ENCODE measurements at places on chromosomes 3 and 15. TPM values are rescaled to one million over a fixed set of nuclear protein-coding genes. Genes with fewer than 3 reads are reported as not detected.

GRCh38 chr3:79835701-79836100 lies 67.9 kb upstream of the ROBO1 start:
- H3K4me1 ChIP-seq, result no peaks in the 10 kb centered on the region
- H3K36me3 ChIP-seq, result no peaks in the 10 kb centered on the region
- no peak overlapping the region for H3K27ac ChIP-seq
- H3K4me3 ChIP-seq, result no peak overlapping the region
- no peaks in the 10 kb centered on the region for H3K27me3 ChIP-seq

The EAF2 gene
- total RNA-seq, result 3.9 TPM

GRCh38 chr15:91183596-91183995 lies 83.5 kb downstream of the SV2B start:
- no peaks in the 10 kb centered on the region for H3K27me3 ChIP-seq
- H3K36me3 ChIP-seq, result no peaks in the 10 kb centered on the region
- H3K4me1 ChIP-seq, result no peaks in the 10 kb centered on the region
- no peak overlapping the region for H3K27ac ChIP-seq
- no peak overlapping the region for H3K4me3 ChIP-seq

GRCh38 chr3:73471986-73472787 lies 152.6 kb downstream of the PDZRN3 start:
- H3K4me3 ChIP-seq, result no peak overlapping the region
- no peak for DNase-seq
- no peaks in the 10 kb centered on the region for H3K36me3 ChIP-seq
- H3K4me1 ChIP-seq, result peaks cover 46% of the 10 kb centered on the region
- no peaks in the 10 kb centered on the region for H3K27me3 ChIP-seq

DNA sequence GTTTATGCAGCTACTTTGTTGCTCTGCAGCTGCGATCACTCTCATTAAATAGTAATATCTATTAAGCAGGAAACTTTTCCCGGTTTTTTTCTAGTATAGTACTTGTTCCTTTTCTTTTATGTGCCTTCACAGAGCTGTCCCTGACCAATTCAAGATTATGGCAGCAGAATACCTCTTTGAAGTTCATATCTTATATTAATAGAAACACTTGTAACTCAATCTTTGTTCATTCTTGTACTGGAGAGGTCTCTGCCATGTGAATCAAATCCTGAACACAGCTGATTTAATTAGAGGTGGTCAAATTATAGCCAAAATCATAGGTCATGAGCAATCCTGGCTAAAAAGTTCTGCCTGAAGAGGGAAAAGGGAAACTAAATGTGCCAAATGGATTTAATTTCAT lies 399.0 kb upstream of the ARHGEF26 start:
- no peaks in the 10 kb centered on the region for H3K4me1 ChIP-seq
- no peak overlapping the region for H3K27ac ChIP-seq
- H3K4me3 ChIP-seq, result no peak overlapping the region

DNA sequence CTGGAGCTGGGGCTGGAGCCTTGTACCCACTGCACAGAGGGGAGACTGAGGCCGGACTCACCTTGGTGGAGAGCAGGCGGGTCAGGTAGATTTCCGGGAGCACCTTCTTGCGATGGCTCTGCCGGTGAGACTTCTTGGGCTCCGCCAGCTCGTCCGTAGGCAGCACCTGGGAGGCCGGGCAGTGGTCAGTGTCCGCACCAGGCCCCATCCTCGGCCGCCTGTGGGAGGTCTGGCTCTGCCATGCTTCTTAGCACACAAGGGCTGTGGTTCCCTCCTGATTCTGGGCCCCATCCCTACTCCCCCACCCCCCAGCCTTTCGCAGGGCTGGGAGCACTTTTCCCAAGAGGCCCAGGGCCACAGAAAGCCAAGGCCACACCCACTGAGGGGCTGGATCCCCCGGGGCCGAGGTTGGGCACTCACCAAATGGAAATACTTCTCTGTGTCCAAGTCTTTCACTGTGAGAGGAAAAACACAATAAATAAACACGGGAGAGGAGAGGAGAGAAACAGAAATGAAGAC lies 17.4 kb downstream of the H1-8 start:
- H3K27me3 ChIP-seq, result no peaks in the 10 kb centered on the region
- no peak overlapping the region for H3K27ac ChIP-seq
- H3K4me3 ChIP-seq, result no peak overlapping the region
- no peaks in the 10 kb centered on the region for H3K36me3 ChIP-seq
- DNase-seq, result peak; percentile 20

DNA sequence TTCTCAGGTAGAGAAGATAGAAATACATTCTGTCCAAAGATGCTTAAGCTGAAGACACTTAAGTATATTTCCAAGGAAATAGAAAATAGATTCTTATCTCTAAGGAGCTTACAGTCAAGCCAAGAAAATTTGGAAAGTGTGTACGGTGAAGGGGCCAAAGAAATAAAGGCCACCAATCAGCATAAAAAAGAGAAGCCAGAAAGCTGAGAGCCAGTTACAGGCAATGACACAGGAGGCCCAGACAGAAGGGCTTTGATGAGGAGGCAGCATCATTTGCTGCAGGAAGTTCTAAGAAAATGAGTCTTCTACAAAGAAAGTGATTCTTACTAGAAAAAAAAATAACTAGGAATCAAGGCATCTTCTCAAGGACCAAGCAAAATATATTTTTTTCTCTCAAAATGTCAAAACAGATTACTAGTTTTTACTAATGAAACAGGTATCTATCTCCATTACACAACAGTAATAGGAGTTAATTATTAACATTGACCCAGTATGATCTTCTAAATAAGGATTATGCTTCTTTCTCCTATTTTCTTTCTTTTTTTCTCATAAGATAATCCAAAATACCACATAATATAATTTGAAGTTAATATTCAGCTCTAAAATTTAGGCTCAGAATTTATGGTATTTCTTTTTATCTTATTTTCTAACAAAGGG lies 82.1 kb upstream of the PHLDB2 start:
- H3K4me1 ChIP-seq, result peaks cover 9% of the 10 kb centered on the region
- no peaks in the 10 kb centered on the region for H3K36me3 ChIP-seq
- H3K27ac ChIP-seq, result no peak overlapping the region
- no peaks in the 10 kb centered on the region for H3K27me3 ChIP-seq
- no peak for DNase-seq

DNA sequence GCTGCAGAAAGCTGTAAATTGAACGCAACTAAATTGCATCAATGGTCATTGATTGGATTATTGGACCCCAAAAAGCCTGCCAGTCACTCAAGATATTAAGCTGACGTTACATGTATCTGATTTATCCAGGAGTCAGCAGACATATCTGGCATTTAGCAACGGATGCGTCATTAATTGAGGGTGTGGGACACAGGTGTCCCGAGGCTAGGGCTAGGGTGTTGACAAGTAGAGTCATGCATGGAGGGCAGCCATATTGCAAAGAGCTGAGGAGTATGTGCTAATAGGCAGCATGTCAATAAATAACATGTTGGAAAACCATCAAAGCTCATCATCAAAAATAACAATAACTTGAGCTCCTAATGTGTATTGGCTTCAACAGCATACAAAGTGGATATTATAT lies 234.5 kb upstream of the GOLGA6L4 start:
- no peaks in the 10 kb centered on the region for H3K4me1 ChIP-seq
- DNase-seq, result no peak

DNA sequence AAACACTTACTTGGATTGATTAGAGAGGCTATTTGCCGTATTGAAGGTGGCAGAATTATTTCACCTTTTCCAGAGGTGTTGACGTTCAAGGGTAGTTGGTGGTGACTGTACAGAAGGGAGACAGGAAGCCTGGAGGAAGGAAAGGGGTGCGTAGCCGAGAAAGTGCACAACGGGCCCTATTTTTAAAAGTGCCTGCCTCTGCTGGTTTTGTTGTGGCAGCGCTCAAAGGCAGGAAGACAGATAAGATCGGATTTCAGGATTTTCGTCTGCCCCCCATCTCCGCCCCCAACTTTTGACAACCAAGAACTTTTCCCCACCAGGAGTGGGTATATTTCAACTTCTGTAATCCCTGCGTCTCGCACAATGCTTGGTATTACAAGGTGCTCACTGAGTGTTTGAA lies 38.5 kb downstream of the SMAD3 start:
- DNase-seq, result no peak
- H3K4me3 ChIP-seq, result no peak overlapping the region
- H3K4me1 ChIP-seq, result peaks cover 49% of the 10 kb centered on the region
- no peaks in the 10 kb centered on the region for H3K27me3 ChIP-seq
